Hematopoietic multipotent progenitor cell treated with erythropoietin and hydrocortisone succinate and interleukin-3 and kit ligand, for 15 days (in vitro differentiated cells): ENCODE measurements at places on chromosomes 7 and 10.

GRCh38 chr7:66033471-66034385 lies 41.9 kb upstream of the ASL start:
- DNase-seq: no peak

DNA sequence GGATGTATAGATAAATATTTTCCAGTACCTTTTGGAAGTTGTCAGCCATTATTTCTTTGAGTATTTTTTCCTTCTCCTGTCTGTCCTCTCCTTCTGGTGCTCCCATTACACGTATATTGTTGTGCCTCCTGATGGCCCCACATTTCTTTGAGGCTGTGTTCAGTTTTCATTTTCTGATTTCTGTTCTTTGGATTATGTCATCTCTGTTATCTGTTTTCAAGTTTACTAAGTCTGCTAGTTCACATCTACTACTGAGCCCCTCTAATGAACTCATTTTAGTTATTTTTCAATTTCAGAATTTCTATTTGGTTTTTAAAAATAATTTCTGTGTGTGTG lies 16.3 kb downstream of the RBM33 start:
- DNase-seq: no peak

DNA sequence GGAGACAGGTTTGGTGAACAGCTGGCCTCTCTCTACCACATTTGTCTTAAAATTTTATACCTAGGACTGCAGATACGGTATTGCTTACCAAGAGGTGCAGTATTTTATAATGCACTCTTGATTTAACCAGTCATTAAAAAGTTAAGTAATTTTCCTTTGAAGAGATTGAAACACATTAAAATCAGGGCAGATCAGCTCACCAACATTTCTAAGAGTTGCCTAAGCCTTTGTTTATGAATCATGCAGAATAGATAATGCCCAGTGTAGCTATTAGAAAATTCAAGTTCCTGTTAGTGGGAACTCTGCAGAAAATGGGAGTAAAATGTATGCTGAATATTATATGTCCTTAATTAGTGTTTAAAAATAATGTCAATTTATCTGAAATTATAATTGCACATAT lies 140.2 kb upstream of the PRPS1L1 start:
- DNase-seq: no peak

- no peak for DNase-seq
Observed at GRCh38 chr10:101607124-101607523, 19.0 kb downstream of the DPCD start.

DNA sequence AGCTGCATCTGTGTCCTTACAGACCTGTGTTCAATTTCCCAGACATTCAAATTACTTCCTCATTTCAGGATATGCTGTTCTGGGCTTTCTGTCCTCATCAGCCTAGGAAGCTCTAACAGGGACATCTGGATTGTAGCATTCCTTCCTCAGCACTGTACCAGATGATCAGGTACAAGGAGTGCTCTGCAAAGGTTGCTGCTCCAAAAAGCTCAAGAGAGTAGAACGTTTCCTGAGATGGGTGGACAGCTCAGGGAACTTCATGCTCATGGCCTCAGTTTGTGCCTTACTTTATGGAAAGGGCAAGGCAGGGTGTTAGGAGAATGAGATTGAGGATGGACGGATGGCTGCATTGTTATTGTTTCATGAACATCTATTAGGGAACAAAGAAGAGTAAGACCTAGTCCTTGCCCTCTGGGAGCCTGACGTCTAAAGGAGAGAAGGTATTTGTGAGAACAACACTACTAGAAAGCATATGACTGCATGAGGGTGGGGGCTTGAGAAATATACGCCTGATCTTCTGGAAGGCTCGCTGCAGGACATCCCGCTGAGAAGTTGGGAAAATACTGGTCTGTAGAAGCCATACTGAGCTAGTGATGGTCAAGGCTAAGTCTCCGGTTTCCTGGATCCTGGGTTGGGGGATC lies 10.5 kb upstream of the ZNF212 start:
- no peak for DNase-seq

- no peak for DNase-seq
Observed at GRCh38 chr10:70803775-70804420, 11.8 kb upstream of the SGPL1 start.

GRCh38 chr10:43078986-43079273 lies 2.1 kb downstream of the RET start:
- peak; percentile 5 for DNase-seq

DNA sequence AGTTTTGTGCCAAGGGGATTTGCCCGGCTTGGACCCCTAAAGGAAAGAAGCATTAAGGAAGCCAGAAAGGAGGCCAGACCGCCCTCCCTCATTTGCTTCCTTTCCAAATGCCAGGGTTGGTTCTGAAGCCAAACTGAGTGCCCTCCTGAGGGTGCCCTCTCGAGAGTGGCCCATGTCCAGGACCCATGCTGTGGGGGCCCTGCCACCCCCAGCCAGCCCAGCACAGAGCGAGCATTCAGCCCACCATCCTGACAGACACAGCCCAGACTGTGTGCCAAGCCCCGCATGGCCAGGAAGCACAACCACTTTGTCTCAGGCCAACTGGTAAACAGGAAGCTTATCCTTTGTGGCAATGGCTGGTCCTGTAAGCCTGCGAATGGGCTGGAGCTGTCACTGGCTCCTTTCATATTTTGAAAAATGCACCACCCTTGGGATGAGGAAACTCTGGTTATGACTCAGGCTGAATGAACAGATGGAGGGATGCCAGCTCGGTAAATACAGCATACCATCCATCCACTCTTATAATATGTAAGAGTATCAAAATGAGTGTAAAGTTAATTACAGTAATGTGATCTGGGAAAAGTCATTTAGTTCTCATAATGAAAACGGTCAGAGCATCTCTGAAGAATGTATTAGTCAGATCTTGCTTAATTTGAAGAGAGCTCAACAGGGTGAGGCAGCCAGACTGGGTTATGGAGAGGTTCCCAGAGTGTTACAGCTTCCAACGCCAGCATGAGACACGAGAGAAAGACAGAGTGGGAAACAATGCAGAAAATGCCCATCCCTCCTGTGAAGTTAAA lies 65.0 kb downstream of the STK17A start:
- no peak for DNase-seq

- DNase-seq: no peak
Observed at GRCh38 chr10:52187521-52188258, 126.4 kb upstream of the DKK1 start.

- DNase-seq: no peak
Observed at GRCh38 chr7:50466815-50467585, 16.9 kb upstream of the FIGNL1 start.

GRCh38 chr10:1414893-1415292 lies 322.4 kb downstream of the ADARB2 start:
- no peak for DNase-seq

- peak; percentile 54 for DNase-seq
Observed at GRCh38 chr10:72328045-72328828, 26.5 kb downstream of the DNAJB12 start.

- DNase-seq: no peak
Observed at GRCh38 chr10:110931769-110932381, 12.5 kb downstream of the SHOC2 start.

GRCh38 chr10:13720699-13721098 lies 133.9 kb downstream of the PRPF18 start:
- no peak for DNase-seq

- no peak for DNase-seq
Observed at GRCh38 chr7:123657304-123657685, 1.6 kb downstream of the LMOD2 start.

GRCh38 chr7:151109094-151110048 lies 23.1 kb downstream of the AGAP3 start:
- DNase-seq: no peak

- no peak for DNase-seq
Observed at GRCh38 chr7:24966802-24967201, 13.2 kb downstream of the OSBPL3 start.

GRCh38 chr7:70392877-70393435 lies 739.0 kb upstream of the GALNT17 start:
- DNase-seq: no peak

DNA sequence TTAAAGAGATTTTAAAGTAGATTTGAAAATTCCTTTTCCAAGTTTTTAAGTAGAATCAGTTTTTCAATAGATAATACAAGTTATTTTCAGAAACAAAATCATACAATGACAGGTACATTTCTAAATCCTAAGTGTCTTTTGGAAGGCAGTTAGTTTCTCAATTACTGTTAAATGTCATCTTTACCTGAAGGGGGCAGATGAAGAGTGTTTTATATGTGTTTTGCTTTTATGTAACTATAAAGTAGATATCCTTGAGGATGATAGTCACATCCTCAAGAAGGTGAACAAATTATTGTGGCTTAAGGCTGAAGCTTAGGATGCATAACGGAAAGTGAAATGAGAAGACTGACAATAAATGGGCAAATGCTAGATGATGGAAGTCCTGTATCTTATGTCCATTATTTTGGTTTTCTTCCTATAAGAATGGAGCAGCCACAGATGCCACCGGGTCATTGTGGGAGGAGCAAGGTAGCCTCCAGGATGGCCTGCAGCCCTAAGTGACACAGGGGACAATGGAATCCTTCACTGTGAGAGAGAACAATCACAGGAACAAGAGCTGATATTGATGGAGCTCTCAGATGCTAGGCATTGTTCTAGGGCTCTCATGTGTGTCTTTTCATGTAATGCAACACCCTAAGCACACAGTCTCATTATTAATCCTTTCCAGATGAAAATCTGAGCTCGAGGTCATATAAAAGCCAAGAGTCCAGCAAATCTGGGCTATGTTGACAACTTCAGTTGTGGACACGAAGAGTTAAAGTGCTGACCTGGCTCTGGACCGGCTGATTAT lies 14.1 kb upstream of the MKX start:
- DNase-seq: no peak

DNA sequence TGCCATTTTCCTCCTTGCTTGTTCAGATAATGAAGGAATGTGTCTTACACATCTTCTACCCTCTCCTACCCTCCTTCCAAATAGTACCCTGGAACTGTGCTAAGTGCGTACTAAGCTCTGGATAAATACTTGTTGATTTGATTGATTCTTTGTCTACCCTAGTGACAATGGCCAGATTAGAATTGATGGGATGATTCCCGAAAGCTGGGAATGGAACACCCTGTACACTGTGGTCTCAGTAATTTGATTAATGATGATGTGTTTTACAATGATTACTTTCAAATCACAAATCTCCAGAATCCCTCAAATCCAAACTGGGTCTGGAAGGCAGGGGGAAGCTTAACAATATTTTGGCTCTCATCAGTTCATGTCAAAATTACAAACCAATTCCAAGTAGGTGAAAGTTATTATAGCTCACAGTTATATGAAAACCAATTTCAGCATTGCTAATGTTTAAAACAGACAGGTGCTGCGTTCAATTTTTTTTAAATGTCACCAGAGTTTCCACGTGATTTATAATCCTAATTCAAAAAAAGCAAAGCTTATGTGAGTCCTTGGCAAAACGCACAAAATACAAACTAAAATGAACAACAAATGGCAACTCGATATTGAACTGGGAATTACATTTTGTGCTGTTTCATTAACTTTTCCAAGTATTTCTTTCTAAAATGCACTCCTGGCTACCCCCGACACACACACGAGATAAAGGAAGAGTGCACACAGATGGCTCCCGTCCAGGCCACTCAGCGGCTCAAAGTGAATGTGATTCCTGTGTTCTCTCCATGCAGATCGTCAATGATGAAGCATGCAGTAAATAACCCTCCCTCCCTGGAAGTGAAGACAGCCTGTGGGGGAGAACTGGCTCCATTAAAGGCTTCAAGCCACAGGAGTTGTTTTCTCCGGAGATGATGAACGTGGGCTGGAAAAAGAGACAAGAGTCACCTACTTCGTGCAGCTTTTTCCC lies 21.7 kb upstream of the ADRB1 start:
- DNase-seq: no peak

- no peak for DNase-seq
Observed at GRCh38 chr7:148395990-148396716, 194.4 kb upstream of the C7orf33 start.

- DNase-seq: no peak
Observed at GRCh38 chr10:6025683-6026255, 36.4 kb downstream of the IL2RA start.

DNA sequence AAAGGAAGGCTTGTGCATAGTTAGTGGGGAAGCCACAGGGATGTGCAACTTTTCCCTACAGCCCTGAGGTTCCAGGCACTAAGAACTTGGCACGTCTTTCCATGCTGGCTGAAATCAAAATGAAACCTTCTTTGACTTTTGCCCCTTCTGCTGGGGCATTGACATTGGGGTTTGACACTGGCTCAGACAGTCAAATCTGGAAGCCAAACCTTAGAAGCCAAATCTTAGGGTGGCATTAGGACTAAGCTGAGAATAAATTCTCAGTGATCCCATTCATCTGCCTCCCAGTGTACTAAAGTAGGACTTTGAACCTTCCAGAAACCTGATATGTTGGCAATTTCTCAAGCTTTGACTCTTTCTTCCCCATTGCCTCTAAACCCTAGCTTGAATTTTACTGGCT lies 31.3 kb upstream of the INSYN2A start:
- no peak for DNase-seq

GRCh38 chr10:986881-987619 lies 1.2 kb upstream of the GTPBP4 start:
- no peak for DNase-seq

DNA sequence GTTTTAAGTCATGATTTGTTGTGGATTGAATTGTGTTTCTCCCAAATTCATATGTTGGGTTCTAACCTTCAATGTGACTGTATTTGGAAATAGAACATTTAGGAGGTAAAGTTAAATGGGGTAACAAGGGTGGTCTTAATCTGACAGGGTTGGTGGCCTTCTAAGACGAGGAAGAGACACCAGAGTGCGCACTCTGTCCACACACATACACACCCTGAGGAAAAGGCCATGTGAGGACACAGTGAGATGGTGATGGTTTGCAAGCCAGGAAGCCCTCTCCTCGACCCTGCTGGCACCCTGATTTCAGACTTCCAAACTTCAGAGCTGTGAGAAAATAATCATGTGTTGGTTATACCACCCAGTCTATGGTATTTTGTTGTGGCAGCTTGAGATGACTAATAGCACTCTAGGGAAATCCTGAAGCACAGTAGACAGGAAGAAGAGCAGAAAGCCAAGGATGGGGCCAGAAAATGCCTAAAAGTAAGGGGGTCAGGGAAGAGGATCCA lies 28.0 kb upstream of the SEM1 start:
- no peak for DNase-seq

- DNase-seq: no peak
Observed at GRCh38 chr7:29194594-29195427, at the start of gene CHN2. Gene CHN2, plus strand, starts transcription at chr7:29194775.

GRCh38 chr7:105872491-105872890 lies 3.9 kb downstream of the ATXN7L1 start:
- no peak for DNase-seq

DNA sequence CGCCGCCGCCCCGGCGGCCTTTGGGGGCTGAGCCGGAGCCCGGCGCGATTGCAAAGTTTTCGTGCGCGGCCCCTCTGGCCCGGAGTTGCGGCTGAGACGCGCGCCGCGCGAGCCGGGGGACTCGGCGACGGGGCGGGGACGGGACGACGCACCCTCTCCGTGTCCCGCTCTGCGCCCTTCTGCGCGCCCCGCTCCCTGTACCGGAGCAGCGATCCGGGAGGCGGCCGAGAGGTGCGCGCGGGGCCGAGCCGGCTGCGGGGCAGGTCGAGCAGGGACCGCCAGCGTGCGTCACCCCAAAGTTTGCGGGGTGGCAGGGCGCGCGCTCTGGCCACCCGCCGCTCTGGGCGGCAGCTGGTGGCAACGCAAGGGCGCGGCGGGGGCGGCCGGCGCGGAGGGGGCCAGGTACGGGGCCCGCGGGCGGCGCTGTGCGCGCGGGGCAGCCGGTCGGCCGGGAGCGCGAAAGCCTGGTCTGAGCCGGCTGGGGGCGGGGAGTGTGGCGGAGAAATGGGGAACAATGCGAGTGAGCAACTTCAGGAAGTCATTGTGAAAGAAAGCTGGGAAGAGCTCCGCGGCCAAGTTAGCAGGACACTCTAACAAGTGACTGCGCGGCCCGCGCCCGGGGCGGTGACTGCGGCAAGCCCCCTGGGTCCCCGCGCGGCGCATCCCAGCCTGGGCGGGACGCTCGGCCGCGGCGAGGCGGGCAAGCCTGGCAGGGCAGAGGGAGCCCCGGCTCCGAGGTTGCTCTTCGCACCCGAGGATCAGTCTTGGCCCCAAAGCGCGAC lies at the start of gene IKZF1:
IKZF1 (plus strand) TSS at position 588 of the 782 bp plus-strand sequence. CDS start 14,346 bp downstream, outside the sequence.
- DNase-seq: peak; percentile 60
